ENCODE measurements at places on chromosomes 7 and 10.

- DNase-seq = no peak
These were observed 8.8 kb upstream of the ZC3HAV1 start for GRCh38 chr7:139118234-139118804.

DNA sequence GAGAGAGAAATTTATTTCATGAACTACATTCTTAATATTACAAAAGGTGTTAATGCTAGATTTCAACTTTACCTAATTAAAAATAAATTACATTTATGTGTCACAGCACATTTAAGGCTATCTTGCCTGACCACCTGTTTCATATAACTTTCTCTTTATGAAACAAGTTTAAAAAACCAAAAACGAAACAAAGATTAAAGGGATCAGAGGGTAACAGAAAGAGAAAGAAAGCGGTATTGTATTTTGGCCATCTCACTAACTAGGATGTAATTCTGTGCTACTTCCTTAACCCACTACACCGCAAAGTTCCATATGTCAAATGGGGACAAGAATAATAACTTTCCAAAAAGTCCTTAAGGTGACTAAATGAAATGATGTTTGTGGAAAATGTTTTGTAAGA is 6.3 kb upstream of the RHOBTB1 start:
- no peak for DNase-seq

- no peak for DNase-seq
These were observed 4.6 kb downstream of the HSPA12A start for GRCh38 chr10:116737627-116738327.

DNA sequence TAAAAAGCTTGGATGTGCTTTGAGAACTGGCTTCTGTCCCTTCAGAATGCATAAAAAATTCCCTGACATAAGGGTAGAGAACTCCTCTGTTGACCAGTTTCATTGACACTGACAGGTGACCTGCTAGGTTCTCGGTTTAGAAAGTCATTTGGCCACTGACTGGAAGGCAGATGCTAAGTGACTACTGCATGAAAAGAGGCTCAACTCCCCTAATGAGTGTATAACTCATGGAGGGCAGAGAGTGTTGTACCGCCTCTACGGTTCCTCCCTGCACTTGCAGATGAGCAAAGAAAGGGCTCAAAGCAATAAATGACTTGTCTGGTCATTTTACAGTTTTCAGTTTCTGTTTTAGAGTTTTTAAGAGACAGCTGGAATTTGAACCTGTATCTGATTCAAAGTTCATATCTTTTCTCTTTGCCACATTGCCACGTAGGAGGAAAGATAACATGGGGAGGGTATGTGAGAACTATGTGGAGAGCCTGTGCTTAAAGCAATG is 2.9 kb upstream of the FGL2 start:
- DNase-seq = peak; percentile 13

GRCh38 chr10:6473430-6473829 is 106.6 kb downstream of the PRKCQ start:
- no peak for DNase-seq

DNA sequence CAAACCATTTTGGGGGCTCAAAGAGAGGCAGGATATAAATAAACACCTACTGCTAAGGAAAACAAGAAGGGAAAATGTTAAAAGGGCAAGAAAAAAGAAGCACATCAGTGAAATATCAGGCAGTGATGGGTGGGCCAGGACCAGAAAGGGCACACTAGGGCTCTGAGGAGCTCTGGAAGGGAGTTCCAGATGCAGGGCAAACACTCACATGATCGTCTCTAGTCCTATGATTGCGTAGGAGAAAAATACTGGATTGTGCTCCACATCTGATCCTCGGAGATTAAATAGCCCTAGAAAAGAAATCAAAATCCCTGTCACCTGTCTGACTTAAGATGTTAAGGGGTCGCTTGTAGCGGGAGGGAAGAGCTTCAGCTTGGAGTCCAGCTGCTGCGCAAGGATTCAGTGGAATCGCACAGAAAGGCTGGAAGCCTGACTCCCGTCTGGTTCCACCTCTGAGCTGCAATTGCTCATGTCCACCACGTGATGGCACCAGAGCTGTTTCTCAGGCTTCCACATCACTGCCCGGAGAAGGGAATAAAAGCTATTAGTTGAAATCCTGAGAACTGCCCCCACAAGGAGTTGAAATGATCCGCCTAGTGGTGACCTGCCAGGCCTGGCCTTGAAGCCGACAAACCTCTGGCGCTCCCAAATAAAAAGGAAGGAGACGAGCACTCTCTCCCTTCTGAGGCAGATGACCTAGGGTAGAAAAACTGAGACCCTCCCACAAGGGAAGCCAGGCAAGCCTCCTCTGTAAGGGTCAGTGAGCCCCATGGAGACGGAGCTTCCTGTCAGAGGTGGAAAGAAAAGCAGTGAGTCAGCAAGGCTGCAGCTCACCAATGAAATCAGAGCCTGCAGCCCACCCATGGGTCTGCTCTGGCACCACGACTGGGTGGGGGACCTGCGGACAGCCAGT is 39.2 kb downstream of the XPNPEP1 start:
- peak; percentile 79 for DNase-seq

- no peak for DNase-seq
These were observed 30.1 kb upstream of the KCNMA1 start for GRCh38 chr10:77667426-77668324.

- DNase-seq = peak; percentile 38
These were observed 6.3 kb downstream of the FAS start for GRCh38 chr10:88996927-88997326.

DNA sequence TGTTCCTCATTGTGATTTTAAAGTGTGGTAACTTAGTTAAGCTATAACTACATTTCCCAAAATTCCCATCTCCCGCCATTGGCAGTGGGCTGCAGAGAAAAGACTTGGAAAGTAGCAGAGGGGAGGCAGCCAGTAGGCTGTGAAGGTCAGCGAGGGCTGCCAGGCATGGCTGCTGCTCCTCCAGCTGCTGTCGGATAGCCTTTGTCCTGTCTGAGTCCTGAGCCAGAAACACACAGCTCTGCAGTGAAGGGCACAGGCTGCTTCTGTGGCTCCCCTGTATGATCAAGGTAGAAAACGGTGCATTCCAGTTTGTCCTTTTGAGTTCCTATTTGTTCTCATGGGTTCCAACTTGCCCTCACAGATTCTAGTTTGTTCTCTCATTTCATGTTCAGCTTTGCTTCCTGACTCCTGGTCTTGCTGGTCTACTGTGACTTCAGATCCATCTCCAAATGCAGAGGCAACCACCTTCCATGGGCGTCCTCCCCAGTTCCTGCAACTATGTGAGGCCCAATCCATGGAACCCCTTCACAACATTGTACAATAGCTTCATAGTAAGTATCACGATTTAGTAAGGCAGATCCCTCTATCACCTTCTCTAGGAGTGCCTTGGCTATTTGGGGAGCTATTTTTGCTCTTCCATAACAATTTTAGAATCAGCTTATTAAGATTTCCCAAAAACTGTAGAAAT is 31.7 kb downstream of the SYPL1 start:
- DNase-seq = no peak

- no peak for DNase-seq
These were observed 39.6 kb upstream of the FAM133B start for GRCh38 chr7:92629779-92630178.

- no peak for DNase-seq
These were observed 458.8 kb upstream of the LRRTM3 start for GRCh38 chr10:66467042-66467441.

- DNase-seq = no peak
These were observed 11.5 kb downstream of the EIF4H start for GRCh38 chr7:74185636-74186035.

GRCh38 chr10:34687434-34688210 is 127.5 kb downstream of the PARD3 start:
- DNase-seq = no peak

DNA sequence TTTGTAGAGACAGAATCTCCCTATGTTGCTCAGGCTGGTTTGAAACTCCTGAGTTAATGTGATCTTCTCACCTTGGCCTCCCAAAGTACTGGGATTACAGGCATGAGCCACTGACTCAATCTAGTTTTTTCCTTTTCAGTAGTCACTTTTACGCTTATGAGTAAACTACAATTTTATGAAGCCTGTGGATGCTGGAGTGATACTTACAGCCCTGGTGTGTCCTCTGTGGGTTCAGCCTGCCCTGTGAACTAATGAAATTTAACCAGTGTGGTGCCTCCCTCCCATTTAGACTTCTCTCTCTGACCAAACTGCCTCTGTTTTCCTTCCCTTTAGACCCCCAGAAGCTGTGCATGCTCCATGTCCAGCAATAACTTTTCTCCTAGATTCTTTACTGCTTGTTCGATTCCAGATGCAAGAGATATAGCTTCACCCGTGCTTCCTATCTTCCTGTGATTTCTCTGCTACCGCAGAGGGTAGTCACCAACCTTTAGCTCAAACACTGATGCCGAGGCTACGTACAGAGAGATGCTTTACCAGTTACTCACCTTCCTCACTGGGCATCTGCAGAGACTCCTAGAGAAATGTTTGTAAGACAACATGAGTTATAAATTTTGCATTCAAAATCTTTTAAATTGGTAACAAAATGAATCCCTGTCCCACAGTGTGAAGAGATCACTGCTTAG is 90.8 kb downstream of the KIAA1217 start:
- DNase-seq = no peak

DNA sequence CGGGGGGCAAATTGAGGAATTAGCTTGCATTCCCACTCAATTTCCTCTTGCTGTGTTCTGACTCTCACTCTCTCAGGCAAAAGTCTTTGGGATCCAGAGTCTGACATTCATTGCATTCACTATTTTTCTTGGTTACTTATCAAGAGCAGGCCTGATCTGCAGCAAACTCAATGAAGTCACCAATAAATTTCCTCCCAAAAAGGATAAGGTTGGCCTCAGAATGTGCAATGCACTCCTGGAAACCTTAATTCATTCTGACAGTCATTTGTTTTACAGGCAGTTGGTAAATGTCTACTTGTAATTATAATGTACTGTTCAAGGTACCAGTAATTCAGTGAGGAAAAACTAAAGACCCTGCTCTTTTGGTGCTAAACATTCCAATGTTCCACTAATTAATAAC is 6.3 kb upstream of the DGKI start:
- DNase-seq = no peak

DNA sequence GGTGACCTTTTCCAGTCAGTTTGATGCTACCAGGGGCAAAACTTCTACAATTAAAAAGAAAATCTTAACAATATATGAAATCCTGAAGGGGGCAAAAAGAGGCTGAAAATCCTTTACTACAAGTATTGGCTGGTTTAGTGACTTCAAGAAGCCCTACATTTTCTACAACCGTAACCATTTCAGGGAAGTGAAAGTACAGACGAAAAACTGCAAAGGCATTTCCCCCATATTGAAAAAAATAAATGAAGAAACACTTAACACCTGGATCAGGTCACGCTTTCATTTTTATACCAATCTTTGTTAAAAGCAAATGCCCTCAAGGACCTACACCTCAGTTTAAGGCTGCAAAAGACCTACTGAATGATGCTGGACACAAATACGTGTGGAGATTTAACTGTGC is 38.6 kb downstream of the IL6 start:
- DNase-seq = peak; percentile 50

- DNase-seq = no peak
These were observed 202.2 kb upstream of the ETV1 start for GRCh38 chr7:14191686-14192098.

DNA sequence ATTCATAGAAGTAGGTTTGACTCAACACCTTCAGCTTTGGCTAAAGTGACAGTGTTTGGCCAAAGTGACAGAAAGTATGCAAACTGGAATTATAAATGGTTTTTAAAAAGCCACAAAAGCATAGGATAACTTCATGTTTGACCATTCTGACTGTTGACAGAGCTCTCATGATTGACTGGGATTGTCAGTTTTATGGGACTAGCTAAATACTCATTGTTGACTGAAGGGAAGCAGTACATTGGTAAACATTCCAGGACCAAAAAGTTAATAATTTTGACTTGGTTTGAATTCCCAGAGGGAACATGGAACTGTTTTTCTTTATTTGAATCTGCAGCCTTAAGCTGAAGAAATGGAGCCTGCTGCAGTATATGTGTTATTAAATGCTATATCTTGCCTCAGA is 84.6 kb upstream of the STEAP4 start:
- no peak for DNase-seq

DNA sequence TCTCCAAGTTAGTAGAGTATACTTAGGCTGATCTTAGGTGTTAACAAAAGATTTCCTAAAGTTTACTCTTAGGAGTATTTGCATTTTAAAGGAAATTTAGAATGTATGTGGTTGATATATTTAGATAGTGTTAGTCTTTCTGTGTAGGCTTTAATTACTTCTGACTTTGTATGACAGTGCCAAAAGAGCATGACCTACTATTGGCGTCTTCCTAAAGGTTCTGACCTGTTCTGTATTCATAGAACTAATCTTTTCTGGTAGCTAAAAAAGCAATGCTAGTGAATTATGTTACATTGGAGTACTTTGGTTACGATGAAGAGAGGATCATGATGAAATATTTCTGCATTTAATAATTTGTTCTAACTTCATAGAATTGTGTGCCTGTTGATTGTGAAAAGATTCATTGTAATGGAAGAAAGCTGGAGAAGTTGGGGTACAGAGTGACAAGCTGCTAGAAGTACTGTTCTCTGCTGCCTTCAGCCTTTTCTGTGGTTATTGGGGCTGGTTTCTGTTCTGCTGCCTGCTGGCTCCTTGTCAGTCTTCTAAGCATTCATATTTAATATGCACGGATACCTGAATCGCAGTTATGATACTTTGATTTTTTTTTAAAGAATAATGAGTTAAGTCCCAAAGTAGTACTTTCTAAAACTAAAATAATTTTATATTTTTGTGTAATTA is 13.2 kb downstream of the WAC start:
- DNase-seq = no peak

DNA sequence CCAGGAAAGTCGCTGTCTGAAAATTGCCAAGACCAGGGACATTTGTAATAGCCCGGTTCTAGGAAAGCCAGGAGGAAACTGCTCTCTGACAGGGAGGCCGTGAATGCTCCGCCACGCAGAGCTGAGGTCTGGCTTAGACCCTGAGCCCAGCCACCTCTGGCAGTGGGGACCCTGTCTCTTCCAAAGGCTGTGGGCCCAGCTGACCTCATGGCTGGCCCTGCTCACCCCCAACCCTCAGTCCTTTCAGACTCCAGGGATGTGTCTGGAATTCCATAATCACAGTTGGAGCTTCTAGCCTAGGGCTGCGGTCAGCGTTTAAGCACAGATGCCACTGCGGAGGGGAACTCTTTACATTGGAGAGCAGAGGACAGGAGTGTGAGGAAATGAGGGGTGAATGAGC is 6.6 kb upstream of the VIPR2 start:
- no peak for DNase-seq

DNA sequence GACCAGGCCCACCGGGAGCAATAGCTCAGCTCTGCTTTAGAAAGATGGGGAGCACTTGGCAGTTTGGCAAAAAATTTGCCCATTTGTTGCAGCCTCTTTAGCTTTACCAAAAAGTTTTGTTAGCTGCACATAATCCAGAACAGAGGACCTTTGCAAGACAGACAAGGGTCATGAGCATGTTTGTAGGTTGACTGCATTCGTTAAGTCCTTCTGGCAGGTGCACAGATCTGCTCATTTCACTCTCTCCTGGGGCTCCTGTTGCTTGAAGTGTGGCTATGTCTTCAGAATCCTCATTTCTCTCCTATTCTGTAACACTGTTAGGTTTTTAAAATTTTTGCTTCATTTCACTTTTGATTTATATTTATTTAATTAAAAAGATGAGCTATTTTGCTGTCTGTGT is 96.8 kb downstream of the MYOF start:
- DNase-seq = no peak

- DNase-seq = no peak
These were observed 70.6 kb upstream of the RHEB start for GRCh38 chr7:151590071-151590849.

GRCh38 chr7:5508698-5509097 is 85.1 kb upstream of the TNRC18 start:
- DNase-seq = no peak

- DNase-seq = no peak
These were observed 44.9 kb downstream of the SMURF1 start for GRCh38 chr7:99098824-99099498.
